ENCODE measurements at places on chromosomes 16 and 17. TPM values are rescaled to one million over a fixed set of nuclear protein-coding genes. Genes with fewer than 3 reads are reported as not detected.

The RAB11FIP4 gene
- total RNA-seq = 1.4 TPM

DNA sequence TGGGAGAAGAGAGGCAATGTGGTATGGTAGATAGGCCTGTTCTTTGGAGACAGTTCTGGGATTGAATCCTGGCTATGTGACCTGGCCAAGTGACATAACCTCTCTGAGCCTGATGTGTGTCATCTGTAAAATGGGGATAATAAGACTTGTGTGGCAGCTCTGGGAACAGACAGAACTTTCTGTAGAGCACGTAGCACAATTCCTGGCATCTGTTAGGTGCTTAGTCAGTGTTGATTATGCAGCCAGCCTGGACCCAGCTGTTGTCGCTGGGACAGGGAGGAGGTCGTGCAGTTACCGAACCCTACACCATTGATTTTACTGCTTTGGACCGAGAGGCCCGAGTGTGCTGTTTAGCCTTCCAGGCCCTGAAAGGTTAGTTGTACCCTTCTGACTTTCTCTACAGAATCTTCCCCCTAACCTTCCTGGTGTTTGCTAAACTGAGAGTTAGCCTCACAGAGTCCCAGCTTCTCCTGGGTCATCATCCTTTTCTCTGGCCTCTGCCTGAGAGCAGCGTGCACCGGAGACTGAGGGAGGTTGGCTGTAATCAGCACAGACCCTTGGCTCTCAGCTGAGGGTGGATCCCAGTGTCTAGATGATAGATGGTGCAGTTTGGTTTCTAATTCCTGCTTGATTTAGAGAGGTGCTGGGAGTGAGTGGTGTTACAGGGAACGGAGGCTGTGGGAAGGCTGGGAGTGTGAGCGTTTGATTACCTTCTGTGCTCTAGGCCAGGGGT is 31.9 kb downstream of the MSI2 start:
- DNase-seq = peak; percentile 34

- no peak for DNase-seq
These were observed 41.9 kb downstream of the PIGL start for GRCh38 chr17:16258901-16259300.

The DNAAF8 gene
- total RNA-seq = 3.4 TPM

GRCh38 chr17:60445144-60445543 is 22.9 kb downstream of the CHCT1 start:
- DNase-seq = no peak

The FZD2 gene
- total RNA-seq = 29.6 TPM

DNA sequence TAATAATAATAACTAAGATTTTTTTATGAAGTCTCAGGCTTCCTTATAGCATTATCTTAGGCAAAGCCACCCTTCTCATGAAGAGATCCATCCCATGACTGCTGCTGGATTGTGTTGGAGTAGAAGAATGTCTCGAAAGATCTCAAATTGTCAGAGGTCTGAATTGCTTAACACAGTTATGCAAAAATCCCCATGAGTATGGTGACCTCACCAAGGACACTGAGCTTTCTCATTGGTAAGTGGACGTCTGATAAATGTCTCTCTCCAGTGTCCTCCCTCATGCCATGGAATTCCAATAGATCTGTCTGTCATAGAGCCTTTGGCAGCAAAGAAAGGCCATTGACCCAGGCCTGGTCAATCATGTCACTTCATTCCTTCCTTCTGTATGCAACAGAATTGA is 264.5 kb downstream of the CDH11 start:
- no peak for DNase-seq

GRCh38 chr17:73430165-73430680 is 118.4 kb upstream of the CDC42EP4 start:
- no peak for DNase-seq
